CD4-positive, alpha-beta T cell treated with Interleukin-21 for 1 hour (primary cell): ENCODE measurements at places on chromosomes 4 and X.

DNA sequence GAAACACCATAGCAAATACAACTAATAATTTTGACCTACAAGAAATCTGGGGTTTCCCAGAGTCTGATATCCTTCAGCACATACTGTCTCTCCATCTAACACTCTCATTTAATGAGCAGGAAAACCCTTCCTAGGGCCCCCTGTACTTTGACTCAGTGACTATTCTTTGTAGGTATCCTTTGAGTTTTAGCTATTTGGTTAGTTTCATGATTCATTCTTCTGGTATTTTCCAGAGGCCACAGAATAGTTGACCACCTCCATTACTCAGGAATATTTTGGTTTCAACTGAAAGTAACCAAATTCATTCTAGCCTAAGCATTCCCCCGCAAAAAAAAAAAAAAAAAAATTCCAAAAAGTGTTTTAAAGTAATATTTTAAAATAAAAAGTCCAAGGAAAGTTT is 140.0 kb downstream of the IDS start:
- no peak for DNase-seq

DNA sequence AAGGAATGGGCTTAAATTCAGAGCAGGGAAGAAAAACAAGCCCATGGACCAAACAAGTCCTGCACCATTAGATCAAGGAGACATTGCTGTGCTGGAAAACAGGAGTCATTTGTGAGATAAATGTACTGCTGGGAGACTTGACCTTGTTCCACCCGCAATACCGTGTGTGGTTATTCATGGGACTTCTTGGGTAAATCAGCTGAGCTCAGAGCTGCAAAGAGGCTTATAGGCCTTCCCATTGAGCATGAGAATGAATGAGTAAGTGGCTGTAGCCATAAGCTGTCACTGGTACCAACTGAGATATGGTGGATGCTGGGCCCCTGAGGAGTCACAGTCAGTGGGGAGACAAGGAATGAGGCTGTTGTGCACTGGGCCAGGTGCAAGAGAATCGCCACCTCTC is 2.3 kb upstream of the CYTL1 start:
- DNase-seq, result no peak

DNA sequence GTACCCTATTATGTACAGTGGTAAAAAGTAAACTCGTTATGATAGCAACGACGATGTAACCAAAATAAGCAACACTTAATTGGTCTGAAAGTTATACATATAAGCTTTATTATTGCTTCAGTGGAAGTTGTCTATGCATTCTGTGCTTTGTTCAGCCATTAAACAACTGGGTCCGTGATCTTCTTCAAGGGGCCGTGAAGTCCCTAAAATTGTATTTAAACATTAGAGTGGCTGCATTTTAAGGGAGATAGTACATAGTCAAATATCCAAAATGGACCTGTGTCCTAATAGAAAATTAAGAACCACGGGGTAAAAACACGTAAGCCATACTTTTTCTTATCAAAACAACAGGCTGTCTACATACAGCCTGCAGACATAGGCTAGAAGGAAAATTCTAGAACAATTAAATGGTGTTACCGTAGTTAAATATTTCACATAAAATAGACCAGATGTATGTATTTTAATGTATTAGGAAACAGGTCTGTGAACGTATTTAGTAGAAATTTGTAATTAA is 2.1 kb downstream of the GUCY1A1 start:
- no peak for DNase-seq

DNA sequence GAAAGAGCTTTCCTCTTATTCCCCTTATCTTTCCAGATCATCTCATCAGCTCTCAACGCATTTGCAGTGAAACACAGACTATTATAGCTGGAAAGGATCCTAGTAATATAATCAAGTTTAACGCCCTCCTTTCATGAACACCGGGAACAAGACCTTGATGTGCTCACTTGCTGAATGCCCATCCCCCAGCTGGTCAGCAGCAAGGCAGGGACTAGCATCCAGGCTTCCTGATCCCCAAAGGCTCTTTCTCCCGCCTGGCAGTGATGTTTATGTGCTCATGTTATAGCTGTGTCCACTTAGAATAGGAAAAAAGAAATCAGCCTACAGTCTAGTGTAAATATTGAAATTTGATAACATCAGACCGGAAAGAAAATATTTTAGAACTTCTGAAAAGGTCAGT is 24.6 kb downstream of the GPC4 start:
- DNase-seq, result no peak

DNA sequence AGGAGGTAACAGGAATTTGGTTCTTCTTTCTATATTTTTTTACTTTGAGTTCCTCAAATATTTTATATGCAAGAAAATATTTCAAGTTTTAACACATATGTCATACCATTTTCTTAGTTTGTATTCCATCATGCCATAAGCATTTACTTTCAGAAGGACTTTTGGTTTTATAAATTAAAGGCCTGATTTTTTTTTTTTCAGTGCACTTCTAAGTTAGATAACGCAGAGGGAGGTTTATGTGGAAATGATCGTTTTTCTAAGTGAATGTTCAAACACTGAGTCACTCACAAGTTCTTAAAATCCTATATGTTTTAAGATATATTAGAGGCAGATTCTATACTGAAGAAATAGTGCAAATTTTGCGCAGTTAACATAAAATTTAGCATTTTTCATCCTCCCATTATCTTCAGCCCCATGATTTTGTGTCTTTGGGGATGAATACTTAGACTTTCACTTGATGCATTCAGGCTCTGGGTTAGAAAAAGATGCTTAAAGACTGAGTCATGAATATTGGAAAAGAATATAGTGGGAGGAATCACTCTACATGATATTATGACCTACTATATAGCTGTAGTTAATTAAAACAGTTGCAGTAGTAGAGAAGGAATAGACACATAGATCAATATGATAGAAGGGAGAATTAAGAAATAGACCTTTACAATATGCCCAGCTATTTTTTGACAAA is 54.9 kb downstream of the COL4A5 start:
- no peak for DNase-seq

DNA sequence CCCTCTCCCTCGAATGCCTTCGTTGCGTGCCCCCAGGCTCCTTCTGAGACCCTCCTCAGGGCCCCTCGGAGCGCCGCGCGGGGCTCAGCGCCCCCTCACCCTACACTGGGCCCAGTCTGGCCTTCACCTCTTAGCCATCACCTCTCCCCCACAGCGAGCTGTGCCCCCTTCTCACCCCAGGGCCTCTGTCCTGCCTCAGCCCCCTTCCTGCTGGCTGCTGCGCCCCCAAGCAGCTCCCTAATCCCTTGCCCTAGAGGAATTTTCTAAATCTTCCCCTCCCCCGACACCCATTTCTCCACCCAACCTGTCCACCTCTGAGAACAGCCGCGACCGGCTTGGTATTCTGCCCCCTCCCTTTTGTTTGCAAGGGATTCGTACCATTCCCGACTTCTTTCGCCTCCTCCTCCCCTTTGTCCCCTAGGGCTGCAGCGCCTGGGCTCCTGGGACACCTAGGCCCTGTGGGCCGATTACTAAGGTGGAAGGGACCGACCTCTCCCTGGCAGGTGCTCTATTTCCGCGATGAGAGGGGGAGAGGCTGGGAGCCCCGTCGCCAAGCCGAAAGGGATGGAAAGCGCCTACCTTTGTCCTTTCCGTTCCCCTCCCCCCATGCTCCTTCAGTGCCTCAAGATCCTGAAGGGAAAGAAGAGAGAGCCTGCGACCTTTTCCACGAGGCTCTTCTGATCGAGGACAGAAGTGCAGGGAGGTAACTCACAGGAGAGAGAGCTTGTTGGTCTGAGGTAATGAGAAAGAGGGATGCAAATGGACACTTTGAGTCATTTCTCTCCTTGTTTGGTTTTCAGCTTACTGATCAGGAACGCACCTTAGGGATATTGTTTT is 10.9 kb downstream of the DLG3 start:
- no peak for DNase-seq

DNA sequence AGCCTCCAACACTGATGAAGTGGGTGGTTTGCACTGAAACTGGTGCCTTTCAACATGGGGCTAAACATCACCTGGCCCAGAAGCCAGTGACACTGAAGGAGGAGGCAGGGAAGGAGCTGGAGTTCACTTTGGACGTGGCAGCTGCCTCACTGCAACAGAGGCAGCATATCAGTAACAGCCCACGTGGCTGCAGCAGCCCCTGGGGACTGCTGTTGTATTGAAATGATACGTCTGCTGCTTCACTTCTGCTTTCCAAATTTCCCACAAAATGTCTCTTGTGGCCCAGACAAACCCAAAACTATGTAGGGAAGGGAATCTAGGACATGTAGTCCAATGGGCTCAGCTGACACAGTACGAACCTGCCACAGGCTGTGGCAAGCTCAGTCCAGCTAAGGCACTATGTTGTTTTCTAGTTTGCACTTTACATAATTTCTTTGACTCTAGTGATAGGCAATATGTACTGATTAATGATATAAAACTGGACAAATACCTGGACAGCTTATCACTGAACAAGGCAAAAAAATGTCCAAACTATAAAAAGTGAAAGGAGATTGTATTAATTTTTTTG is 84.7 kb upstream of the RAPGEF2 start:
- DNase-seq, result no peak

GRCh38 chr4:53651156-53651735 is 60.0 kb upstream of the LNX1 start:
- DNase-seq, result no peak

DNA sequence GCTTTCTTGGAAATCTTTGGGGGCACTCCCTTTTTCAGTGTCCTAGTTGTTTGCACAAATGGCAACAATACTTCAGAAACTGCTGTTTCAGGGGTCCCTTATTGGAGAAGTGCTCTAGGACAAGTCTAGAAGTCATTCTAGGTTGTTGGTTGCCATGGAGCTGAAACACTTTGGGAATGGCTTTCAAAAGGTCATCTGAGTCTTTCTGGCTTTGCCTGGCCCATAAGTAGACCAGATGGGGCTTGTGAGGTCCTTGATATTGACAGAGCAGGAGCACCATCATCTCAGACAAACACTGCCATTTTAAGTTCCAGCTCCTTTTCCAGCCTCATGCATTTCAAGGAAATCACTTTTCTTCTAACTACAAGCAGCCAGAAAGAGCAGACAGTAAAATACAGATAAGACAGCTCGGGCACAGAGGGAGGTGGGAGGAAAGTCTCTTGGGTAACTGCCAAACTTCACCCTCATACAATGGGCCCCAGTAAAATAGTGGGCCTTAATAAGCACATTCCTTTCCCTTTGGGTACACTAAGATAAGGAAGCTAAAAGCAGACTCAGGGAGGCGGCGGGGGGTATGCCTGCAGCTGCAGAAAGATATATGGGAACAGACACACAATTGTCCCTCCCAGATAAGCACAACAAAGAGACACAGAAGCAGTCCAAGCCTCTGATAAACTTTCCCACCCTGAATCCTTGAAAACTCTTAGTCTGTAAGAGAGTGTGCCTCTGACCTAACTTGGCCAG is 8.5 kb upstream of the NXF3 start:
- DNase-seq, result no peak

- no peak for DNase-seq
Measured at GRCh38 chr4:142741995-142742394, 104.1 kb downstream of the INPP4B start.

DNA sequence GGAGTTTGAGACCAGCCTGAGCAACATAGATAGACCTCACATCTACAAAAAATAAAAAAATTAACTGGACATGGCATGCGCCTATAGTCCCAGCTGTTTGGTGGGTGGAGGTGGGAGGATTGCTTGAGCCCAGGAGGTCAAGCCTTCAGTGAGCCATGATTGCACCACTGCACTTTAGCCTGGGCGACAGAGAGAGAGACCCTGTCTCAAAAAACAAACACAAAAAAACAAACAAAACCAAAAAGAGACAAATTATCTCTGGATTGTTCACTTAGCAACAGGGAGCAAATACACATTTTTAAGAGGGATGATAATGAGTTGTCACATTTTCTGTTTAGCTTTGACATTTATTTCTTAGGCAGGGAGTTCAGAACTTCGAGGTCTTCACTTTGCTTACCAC is 155.4 kb downstream of the CEP135 start:
- no peak for DNase-seq

DNA sequence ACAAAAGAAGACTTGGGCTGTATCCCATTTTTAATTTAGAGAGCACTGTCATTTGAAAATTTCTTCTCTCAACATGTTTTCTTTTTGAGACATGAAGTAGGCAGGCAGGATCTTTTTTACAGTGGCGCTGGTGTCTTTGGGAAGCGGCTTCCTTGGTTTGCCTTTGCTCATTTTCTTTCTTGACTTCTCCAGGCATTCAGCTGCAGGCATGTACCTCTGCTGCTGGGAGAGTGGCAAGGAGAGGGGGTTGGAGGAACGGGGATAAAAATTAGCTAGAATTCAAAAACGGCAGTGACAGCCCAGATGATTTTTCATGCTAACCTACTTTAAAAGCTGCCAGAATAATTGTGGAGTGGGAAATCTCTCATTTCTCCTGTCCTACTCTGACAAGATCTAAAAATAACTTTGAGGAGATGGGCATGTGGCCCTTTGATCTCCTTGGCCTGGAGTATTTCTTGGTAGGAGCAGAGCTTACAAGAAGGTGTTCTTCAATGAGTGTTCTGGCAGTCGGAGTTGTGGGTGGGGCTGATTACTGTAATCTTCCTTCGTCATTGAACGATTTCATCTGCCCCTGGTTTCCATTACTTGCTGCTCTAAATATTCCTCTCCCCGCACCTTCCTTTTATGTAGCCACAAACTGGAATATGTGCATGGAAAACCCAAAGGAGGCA is 54.8 kb downstream of the TBL1X start:
- DNase-seq, result no peak

- DNase-seq, result no peak
Measured at GRCh38 chr4:41104155-41104554, 110.2 kb downstream of the APBB2 start.

DNA sequence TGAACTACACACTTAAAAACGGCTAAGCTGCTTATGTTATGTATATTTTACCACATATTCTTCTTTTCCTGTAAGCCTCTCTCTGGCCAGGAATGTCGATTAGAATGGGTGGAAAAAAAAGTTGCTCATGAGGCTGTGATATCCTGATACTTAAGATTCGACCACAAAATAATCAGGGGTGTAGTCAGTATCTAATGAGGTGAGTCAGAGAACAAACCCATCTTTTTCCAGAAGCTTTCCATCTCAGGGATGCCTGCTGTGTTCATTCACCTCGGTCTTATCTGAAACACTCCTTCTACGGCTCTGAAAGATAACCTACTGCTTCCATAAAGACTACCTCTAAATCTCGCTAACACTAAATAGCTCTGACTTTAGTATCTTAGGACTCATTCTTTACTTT is 142.7 kb upstream of the MAP3K15 start:
- no peak for DNase-seq

- DNase-seq, result no peak
Measured at GRCh38 chr4:15495621-15496020, 25.9 kb downstream of the CC2D2A start.

DNA sequence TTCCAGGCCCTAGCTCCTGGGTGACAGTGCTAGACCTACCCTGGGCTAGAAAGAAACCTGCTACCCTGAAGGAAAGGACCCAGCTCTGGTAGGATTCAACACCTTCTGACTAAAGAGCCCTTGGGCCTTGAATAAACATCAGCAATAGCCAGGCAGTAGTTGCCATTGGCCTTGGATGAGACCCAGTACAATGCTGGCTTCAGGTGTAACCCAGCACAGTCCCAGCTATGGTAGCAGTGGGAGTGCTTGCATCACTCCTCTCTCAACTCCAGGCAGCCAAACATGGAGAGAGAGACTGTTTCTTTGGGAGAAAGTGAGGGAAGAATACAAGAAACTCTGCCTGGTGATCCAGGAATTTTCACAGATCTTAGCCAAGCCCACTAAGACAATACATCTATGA is 73.5 kb upstream of the CXorf66 start:
- no peak for DNase-seq
